Glomerular endothelial cell (primary cell): ENCODE measurements at places on chromosomes 5 and 9.

GRCh38 chr9:95822015-95822414 lies 53.5 kb upstream of the ERCC6L2 start:
- no peak for DNase-seq

- DNase-seq = no peak
Observed at GRCh38 chr5:6412811-6413210, 34.5 kb upstream of the MED10 start.

DNA sequence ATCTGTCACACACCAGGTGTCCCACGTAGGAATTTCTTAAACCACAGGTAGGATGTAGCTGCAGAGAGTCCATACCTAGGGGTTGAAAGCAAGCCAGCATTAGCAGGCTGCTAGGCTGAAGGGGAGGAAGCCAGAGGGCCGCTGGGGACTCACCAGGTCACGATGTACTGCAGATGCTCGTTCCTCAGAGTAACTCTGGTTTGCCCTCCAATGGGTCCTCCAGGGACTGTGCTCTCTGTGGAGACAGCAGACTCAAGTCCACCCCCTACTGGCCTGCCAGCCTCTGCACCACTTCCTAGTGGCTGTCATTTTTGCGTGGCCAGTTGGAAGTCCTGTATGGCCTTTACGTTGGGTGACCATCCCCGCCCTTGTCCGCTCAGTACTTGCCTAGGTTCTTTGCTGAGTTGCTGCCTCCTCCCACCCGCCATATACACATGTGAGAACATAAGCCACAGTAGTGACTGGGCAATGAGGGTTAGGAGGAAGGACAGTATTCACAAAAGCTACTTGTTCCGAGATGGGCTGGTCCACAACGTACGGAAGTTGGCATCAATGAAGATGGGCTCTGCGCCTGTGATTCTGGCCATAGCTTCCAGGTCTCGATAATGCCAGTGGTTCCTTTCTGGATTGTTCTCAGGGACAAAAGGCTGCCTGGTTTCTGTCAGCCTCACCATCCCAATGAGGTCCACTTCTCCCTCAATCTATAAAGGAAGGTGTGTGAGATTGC lies 4.1 kb downstream of the RPL7A start:
- DNase-seq = no peak

- no peak for DNase-seq
Observed at GRCh38 chr9:130128251-130128650, 44.0 kb upstream of the NCS1 start.

- no peak for DNase-seq
Observed at GRCh38 chr5:42520203-42520602, 97.0 kb downstream of the GHR start.

GRCh38 chr9:112789891-112790774 lies 39.6 kb downstream of the SNX30 start:
- no peak for DNase-seq

- no peak for DNase-seq
Observed at GRCh38 chr9:137453643-137454081, 5.5 kb downstream of the NSMF start.

GRCh38 chr5:40346901-40347300 lies 332.8 kb upstream of the PTGER4 start:
- DNase-seq = no peak

DNA sequence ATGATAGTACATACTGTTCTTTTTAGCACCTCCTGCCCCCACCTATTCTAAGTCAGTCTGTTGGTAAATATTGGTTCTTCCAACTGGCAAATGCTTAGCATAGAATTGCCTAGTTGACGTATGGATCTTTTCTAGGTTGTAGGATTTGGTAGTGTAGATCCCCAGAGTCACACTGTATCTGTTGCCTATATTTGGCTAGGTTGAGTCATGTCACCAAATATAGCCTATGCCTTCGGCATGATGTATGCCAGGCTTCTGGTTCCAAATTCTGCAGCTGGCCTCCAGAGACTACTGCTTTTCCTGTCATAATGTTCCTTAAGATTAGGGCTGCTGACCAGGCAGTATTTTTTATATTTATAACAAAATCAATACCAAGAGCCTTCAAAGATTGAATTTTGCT lies 38.2 kb downstream of the CPEB4 start:
- DNase-seq = no peak

GRCh38 chr5:56601641-56602071 lies 213.7 kb upstream of the MAP3K1 start:
- DNase-seq = no peak

GRCh38 chr5:25453500-25453899 lies 808.7 kb upstream of the CDH10 start:
- no peak for DNase-seq

GRCh38 chr5:171427318-171428167 lies 8.1 kb downstream of the FGF18 start:
- no peak for DNase-seq

DNA sequence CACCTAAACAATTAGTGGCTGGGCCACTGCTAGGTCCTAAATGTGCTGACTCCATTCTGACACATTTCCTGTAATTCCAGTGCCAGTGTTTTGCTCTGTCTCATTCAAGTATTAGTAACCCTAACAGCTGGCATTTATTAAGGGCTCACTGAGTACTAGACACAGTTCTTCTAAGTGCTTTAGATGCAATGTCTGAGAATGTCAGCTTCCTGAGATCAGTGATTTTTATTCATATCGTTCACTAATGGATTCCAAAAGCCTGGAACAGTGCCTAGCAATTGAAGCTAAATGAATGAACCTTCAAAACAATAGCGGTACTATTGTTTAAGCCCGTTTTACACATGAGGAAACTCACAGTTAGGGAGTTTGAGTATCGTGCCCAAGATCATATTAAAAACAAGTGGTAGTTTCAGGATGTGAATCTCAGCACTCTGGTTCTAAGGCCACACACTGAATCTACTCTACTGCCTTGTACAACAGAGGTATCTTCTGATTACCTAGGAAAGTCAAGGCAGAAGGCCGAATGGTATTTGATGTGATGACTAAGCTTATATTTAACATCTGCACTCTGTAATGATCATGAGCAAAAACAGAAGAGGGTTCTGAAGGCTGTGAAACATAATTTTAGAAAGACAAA lies 304.0 kb downstream of the PJA2 start:
- peak; percentile 89 for DNase-seq

GRCh38 chr9:20524776-20525175 lies 97.5 kb downstream of the MLLT3 start:
- no peak for DNase-seq

GRCh38 chr5:149940941-149941644 lies 3.5 kb downstream of the PDE6A start:
- DNase-seq = no peak

- DNase-seq = no peak
Observed at GRCh38 chr9:126309427-126310189, 17.0 kb upstream of the MVB12B start.

GRCh38 chr5:14059810-14060209 lies 83.3 kb upstream of the TRIO start:
- no peak for DNase-seq

DNA sequence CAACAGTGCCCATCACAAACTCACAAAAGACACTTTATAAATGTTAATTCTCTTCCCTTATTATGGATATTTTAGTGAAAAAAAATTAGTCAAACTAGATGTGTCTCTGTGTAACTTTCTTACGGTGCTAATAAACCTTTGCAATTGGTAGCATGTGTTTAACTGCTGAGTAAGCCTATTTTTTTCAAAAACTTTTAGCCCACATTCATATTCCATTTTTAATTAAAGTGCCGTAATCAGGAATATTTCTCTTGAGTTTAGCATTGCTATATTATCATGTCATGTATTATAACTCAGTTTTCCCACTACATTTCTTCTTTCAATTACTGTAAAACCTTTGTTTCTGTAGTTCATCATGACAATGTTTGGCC lies 51.4 kb downstream of the FYB1 start:
- DNase-seq = no peak

GRCh38 chr9:37151812-37152211 lies 31.4 kb downstream of the ZCCHC7 start:
- DNase-seq = no peak

GRCh38 chr9:228929-229695 lies 14.4 kb downstream of the DOCK8 start:
- DNase-seq = no peak

- DNase-seq = no peak
Observed at GRCh38 chr5:72134226-72134899, 27.1 kb downstream of the MAP1B start.

DNA sequence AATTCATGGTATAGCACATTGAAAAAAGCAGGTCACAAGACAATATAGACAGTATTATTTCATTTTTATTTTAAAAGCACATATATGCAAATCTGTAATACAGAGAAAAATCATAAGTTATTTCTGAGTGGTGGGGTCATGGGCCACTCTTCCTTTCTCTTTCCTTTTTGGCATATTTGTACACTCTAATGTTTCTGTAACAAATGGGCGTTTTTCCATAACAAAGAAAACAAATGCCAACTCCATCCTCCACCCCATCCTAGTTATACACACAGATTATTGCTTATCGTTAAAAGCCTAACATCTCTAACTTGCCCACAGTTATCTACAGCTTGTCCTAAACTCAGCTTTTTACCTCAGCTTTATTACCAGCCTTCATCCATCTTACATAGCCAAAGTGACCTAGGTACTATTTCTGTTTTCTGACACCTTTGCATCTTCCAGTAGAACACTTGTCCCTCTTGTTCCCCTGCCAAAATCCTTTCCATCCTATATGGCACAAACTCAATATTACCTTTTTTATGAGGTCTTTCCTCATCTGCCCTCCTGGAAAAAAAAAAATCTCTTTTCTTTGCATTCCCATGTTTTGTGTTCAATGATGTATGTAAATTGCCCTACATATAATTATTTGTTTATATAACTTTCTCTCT lies 4.1 kb downstream of the KIAA0825 start:
- no peak for DNase-seq

DNA sequence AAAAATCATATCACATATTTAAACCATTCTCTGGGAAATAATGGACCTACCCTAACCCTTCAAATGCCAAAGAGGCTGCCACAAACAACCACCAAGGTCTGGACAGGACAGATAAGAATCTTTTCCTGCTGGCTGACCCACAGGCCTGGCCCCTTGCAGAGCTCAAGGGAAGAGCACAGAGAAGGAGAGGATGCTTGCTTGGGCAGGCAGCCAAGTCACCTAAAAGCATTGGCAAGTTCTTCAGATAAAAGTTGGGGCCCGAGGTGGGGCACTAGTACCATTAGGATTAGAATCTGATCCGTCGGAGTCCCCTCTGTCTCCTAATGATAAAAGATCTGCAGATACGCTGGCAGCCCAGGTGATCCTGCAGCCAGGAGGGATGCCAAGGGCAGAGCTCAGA lies 176.6 kb downstream of the GABBR2 start:
- no peak for DNase-seq

GRCh38 chr5:43251754-43252153 lies 59.7 kb downstream of the NIM1K start:
- no peak for DNase-seq

GRCh38 chr9:71748280-71748743 lies 20.0 kb downstream of the CEMIP2 start:
- no peak for DNase-seq

DNA sequence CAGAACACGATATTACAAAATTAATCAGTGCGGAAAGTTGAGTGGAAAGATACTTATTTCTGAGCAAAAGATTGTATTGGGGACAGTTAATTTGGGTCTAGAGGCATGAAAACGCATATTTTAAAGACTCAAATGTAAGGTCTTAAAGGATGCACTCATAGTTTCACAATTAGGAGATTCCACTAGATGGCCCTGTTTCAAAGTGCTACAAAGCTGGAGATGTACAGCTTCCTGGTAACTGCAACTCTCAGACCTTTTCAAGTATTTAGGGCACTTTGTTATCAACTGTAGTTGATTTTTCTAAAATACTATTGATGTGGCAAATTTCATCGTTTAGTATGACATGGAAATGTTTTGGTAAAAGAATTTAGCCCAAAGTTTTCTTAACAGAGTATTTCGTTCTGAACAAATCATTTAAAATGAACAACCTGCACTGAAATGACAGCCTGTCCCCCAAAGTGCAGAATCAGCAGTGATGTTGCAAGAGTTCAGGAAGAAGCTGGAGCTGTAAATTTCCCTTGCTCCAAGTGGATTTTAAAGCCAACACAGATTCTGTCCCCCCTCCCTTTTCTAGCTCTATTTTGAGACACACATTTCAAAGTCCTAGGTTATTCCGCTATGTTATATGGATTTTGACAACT lies 16.2 kb upstream of the NDUFB6 start:
- DNase-seq = no peak

DNA sequence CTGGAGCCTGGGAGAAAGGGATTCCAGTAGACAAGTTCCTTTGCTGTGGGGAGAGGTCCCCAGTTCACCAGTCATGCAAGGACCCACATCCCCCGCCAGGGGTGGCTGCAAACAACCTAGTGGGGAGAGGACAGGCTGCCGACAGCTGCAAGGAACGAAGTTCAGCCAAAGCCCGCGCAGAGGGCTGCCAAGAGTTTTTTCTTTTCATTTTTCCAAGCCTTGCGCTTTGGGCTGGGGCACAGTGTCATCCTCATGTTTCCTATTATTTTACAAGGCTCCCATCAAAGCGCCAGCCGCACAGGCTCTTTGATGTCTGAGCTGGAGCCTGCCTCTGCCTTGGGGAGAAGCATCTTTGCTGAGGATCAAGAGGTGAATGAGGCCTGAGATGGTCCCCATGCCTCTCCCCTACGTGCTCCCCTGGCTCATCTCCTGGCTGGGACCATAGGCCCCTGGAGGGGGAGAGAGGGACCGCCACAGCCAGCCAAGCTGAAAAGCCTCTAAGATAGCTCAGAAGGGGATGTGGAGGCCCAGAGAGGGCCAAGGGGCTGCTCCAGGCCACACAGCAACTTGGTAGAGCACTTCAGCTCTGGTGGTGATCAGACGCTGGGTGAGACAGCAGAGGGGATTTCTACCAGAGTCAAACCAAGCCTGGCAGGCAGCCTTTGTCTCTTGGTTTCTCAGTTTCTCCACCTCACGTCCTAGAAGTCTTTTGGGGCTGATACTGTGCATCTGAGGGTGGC lies 50.4 kb upstream of the SYNPO start:
- no peak for DNase-seq

GRCh38 chr9:80030801-80031200 lies 459.0 kb downstream of the TLE4 start:
- DNase-seq = no peak

GRCh38 chr9:88092797-88093331 lies 45.4 kb downstream of the SPATA31C2 start:
- no peak for DNase-seq

- no peak for DNase-seq
Observed at GRCh38 chr9:16202221-16202620, 649.4 kb downstream of the CCDC171 start.

DNA sequence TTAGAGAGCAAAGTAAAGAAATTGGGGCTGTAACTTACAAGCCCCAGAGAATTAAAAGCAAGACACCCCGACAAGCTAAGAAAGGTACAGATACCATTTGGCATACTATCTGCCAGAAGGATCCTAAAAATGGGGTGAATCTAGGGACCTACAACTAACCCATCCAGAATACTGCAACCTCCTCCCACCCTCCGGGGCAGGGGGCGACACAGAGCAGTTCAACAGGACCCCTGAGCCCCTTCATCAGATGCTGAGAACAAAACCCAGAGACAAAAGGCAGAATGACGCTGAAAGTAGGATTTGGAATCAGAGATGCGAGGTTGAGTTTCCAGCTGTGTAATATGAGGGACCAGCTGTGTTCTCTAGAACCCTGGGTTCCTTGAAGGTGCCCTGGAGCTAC lies 71.2 kb downstream of the EPB41L4B start:
- no peak for DNase-seq

GRCh38 chr9:4668604-4669003 lies 2.3 kb upstream of the SPATA6L start:
- DNase-seq = no peak

GRCh38 chr5:156498226-156498980 lies 171.4 kb downstream of the SGCD start:
- DNase-seq = no peak

- no peak for DNase-seq
Observed at GRCh38 chr9:36284226-36284625, 26.0 kb upstream of the GNE start.

- DNase-seq = no peak
Observed at GRCh38 chr9:95778957-95779356, 96.5 kb upstream of the ERCC6L2 start.
